Vagina (tissue), 2 donors: ENCODE measurements at places on chromosomes 6 and 20. TPM values are rescaled to one million over a fixed set of nuclear protein-coding genes. Genes with fewer than 3 reads are reported as not detected.

- DNase-seq, result no peak
Observed at GRCh38 chr6:70952608-70953165, 4.2 kb downstream of the B3GAT2 start.

- peak; percentile 82 for DNase-seq
Observed at GRCh38 chr6:149940672-149940982, 1.2 kb upstream of the ULBP2 start.

DNA sequence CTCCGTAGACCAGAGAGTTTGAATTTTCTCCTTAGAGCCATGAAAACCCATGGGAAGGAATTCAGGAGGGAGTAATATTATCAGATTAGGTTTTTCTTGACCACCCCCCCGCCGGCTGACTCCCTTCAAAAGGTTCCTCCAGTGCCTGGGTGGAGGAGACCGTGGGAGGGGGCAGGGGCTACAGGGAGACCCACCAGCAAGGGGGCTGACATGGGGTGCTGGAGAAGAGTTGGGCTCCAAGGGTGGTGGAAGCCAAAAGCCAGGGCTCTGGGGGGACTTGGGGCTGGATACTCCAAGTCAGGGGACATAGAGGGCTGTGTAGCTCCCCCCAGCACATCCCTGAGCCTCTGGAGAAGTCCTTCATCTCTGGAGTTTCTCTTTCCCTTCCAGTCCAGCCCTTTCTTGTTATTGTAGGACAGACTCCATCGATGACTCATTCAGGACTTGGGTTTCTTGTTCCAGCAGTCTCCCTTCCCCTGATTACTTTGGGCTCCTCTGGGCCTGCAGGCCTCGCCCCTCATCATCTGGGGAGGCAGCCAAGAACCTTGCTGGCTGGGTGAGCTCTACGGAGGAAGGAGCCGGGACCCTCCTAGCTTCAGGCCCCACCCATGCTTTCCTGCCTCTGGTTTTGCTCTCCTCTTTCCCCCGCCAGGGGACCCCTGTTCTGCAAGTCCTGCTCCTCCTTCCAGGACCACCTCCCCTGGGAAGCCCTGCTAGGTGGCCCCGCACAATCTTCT is 10.5 kb upstream of the KIAA1755 start:
- no peak for DNase-seq

DNA sequence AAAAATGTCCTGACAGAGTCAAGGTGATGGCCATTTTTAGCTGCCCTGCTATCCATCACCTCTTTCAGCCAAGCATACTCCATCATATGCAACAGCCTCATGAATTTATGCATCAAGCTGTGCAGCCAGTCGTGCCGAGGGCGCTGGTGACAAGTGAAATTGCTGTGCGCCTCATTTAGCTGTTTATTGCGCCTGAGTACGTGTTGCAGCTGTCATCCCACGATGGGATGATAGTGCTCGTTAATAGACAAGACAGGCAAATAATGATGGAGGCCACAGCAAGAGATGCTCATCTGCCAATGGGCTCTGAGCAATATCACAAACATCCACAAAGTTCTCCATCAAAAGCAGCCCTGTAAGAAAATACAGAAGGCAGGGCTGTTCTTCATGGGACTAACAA is 562.3 kb upstream of the POU3F2 start:
- DNase-seq, result no peak

DNA sequence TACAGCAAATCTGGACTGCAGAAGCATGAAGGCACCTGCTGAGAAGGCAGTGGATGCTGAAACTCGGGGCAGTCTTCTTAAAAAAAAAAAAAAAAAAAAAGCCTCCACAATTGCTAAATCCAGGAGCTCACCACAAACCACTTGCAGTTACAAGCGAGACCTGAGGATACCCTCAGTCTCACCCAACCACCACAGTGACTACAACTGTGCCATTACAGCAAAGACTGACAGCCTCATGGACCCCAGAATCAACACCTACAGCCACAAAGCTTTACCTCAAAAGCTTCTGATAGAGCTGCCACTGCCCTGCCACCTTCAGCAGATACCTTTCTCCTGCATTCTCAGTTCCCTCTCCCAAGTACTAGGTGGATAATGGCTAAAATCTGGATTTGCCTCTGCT is 9.0 kb downstream of the COL21A1 start:
- DNase-seq, result no peak

GRCh38 chr20:63268671-63269439 is 3.8 kb upstream of the ARFGAP1 start:
- DNase-seq, result no peak

DNA sequence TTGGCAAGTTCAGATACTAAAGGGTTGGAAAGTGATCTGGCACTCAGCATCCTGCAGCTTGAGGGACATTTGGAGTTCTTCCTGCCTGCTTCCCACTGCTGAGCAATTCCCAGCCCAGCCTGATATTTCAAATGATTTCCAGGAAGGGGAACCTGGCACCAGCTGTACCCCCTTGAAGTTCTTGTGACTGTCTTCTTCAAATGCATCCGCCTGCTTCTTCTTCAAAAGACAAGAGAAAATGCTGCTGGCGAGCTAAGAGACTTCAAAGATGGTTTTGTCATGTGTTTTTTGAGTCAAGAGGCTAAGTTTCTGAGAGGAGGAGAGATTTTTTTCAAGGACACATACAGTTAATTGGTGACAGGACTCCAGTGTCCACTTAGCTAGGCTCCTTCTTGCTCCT is 42.6 kb upstream of the B4GALT5 start:
- no peak for DNase-seq

DNA sequence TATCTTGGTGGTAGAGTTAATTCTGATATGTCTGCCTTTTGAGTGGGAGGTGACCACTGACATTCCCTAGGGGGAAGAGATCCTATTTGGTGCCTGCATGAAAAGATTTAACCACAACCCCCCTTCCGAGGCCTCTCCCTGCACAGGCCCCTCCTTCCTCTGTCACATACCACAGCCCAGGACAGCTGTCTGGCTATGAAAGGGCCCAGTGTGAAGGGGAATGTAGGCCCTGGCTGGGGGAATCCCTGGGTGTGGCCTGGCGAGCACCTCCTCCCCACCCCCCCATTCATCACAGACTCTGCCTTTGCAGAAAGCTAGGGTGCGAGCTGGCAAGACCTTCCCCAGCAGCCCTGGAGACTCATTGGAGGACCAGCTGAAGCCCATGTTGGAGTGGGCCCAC is 27.4 kb upstream of the MAPRE1 start:
- DNase-seq, result no peak

DNA sequence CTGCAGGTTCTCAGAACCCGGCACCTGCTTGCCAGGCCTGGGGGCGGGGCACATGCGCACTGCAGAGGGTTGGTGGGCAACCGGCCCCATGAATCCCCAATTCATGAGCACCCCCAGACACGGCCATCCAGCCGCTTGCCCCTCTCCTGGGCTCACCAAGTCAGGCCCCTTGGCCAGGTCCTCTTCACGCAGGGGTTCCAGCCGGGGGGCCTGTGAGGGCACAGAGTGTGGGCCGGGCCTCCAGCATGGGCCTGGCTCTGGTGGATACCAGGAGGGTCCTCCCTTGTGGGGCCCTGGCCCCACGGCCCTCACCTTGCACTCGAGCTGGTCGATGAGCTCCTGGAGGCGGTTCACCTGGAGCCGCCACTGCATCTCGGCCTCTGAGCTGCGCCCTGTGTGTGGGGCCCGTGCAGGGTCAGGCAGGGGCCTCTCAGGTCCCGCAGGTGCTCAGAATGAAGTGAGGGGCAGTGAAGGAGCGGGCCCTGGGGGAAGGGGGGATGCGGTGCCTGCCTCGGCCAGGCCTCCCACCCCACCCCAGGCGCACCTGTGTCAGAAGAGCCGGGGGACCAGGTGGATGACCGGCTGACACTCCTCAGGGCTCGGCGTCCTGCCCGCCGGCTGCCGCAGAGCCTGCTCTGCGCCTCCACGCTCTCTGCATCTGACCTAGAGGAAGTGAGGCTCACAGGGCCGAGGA is 2.6 kb upstream of the C20orf144 start:
- no peak for DNase-seq

DNA sequence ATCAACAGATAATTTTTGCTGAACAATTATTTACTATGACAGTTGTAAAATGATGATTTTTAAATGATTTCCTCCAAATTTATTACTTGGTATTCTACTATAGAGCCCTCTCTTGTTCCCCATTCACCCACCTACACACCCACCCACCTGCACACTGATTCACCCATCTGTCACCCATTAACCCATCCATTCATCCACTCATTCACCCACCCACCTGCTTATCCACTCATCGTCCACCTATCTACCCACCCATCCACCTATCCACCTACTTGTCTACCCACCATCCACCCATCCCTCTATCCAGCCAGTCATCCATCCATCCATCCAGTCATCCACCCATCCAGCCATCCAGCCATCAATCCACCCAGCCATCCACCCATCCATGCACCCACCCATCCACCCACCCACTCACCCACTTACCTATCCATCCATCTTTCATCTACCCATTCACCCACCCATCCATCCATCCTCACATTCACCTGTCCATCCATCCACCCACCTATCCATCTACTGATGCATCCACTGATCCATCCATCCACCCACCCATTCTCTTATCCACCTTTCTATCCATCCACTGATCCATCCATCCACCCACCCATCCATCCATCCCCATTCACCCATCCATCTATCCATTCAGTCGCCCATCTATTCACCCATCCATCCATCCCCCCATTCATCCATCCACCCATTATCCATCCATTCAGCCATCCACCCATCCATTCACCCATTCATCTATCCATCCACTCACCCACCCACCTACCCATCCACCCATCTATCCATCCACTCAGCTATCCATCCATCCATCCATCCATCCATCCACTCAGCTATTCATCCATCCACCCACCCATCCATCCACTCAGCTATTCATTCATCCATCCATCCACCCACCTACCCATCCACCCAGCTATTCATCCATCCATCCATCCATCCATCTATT is 72.0 kb downstream of the SYNJ2 start:
- no peak for DNase-seq

- DNase-seq, result no peak
Observed at GRCh38 chr20:63224412-63225081, 8.6 kb upstream of the YTHDF1 start.

DNA sequence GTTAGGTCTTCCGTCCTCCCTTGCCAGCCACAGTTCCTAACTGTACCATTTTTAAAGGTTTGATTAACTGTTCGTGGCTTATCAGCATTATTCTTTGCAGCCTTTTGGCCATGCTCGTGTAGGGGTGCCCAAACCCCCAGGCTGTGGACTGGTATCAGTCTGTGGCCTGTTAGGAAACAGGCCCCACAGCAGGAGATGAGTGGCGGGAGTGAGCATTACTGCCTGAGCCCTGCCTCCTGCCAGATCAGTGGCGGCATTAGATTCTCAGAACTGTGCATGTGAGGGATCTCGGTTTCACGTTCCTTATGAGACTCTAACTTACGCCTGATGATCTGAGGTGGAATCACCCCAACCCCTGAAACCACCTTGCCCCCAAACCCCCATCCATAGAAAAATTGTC is 79.3 kb downstream of the TBC1D7 start:
- DNase-seq, result no peak

- peak; percentile 34 for DNase-seq
Observed at GRCh38 chr20:46640044-46640443, 11.2 kb downstream of the SLC13A3 start.

- DNase-seq, result no peak
Observed at GRCh38 chr6:15017261-15017660, 228.6 kb upstream of the JARID2 start.

- DNase-seq, result no peak
Observed at GRCh38 chr6:50362706-50363105, 313.0 kb upstream of the DEFB112 start.

- peak; percentile 58 for DNase-seq
Observed at GRCh38 chr6:163688739-163689362, 274.3 kb downstream of the QKI start.

- DNase-seq, result no peak
Observed at GRCh38 chr6:161682982-161683381, 409.1 kb upstream of the AGPAT4 start.

GRCh38 chr20:62762376-62762775 is 33.9 kb upstream of the MRGBP start:
- no peak for DNase-seq

GRCh38 chr6:163916315-163917081 is 502.0 kb downstream of the QKI start:
- no peak for DNase-seq

DNA sequence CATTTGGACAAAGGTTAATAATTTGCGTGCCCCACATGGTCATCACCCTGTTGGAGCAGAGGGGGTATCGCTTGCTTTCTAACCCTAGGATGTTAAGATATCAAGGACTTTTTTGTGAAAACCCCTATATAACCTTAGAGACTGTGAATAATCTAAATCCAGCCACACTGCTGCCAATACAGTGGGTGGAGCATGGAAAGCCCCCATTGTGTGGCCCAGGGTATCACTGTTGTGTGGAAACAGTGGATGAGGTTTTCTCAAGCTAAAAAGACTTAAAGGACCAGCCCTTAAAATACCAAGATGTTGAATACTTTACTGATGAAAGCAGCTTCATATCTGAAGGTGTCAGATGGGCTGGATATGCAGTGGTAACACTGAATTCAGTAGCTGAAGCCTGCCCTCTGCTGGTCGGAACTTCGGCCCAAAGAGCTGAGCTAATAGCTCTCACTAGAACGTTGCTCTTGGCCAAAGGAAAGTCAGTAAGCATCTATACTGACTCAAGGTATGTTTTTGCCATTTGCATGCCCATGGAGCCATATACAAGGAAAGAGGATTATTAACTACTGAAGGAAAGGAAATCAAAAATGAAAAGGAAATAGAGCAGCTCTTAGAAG is 695.2 kb downstream of the PHF3 start:
- DNase-seq, result no peak

DNA sequence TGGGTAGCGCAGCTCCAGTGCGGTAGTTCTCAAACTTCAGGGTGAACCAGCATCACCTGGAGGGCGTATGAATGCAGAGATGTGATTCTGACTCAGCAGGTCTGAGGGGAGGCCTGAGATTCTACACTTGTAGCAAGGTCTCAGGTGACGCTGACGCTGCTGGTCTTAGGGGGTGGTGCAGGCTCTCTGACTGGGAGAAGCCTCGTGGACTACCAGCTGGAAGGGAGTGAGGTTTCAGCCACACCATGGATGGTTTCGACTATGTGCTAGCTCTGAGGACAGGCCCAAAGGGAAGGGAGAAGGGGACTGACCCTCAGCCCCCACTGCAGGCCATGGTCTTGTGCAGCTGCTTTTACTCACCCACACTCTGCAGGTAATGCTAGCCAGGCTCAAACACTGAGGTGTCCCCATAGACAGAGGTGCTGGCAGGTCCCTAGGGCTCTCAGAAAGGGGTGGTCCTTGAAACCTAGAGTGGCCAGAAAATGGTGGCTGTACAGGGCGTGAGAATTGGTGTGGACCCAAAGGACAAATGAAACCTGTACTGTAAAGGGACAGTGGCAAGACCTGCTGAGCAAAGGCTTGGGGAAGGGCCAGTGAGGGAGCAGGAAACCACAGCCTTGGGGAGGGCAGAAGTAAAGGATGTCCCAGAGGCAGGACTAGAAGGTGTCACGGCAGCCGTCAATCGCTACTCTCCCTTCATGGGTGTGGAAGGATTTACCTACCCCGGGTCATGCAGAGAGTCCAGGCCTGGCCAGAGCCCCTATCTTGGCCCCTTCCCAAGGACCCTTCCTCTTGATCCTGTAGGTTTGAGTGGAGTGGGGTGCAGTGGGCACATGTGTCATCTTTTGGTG is 52.7 kb downstream of the EBF4 start:
- DNase-seq, result peak; percentile 80

The KHDC1 gene
- 0.98 TPM for total RNA-seq

The C6orf15 gene
- total RNA-seq, result not detected

The NHLRC1 gene
- 0.74 TPM for total RNA-seq

The COL21A1 gene
- total RNA-seq, result 16.7 TPM

The TPD52L1 gene
- total RNA-seq, result 85.0 TPM

The ALDH8A1 gene
- not detected for total RNA-seq

The TRIM31 gene
- not detected for total RNA-seq

The CST7 gene
- total RNA-seq, result 3.7 TPM
